ENCODE measurements at places on chromosomes 4 and X.

GRCh38 chr4:76562836-76563453, 127.9 kb downstream of the SHROOM3 start:
- DNase-seq: no peak

DNA sequence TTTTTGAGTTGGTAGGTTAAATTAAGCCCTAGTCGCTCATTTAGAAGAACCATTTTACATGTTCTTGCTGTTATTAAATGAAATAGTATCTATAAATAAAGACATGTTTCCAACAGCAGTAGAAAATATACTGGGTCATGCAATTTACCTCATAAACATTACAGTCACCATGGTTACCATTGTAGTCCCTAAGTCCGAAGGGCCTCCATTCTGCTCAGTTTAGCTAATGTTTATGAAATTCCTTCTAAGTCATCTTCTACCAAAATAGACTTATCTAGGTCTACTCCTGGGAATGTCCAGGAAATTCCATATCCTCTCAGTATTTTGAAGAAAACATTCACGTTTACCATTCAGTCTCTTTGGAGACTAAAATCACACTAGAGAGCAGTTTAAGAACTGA, 292.5 kb upstream of the DCAF8L1 start:
- DNase-seq: no peak

- DNase-seq: no peak
Measured at GRCh38 chr4:110510955-110511544, 35.1 kb downstream of the ENPEP start.

DNA sequence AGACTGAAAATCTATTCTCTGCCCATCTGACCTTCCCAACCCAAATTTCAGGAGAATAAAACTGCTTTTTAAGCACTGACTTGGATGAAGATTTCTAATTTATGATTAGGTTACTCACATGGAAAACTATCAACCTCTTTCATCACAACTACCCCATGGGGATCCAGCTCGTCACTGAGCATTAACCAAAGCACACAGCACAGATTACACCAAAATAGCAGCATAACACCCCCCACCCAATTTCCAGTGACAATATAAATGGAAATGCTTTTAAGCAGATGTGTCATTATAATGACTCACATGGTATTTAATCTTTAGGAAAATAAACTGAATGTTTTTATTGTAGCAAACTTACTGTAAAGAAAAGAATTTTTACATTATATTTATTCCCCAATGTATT, 9.7 kb downstream of the SERTM2 start:
- DNase-seq: no peak

GRCh38 chr4:1091561-1091995, 21.8 kb downstream of the RNF212 start:
- no peak for DNase-seq

DNA sequence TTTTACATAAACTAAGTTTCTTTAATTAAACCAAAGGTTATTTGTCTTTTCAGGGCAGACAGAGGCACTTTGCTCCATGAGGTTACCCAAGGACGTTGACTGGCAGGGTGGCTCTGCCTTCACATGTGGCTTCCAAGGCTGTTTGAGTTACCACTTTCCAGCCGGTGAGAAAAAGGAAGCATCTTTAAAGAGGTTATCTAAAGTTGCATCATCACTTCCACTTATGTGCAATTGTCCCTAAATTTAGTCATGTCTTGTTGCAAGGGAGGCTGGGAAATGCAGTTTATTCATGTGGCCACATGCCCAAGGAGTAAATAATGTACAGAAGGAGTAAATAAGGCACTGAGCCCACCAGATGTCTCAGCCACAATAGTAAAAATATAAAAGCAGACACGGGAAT, 29.0 kb upstream of the RAP1GDS1 start:
- no peak for DNase-seq

DNA sequence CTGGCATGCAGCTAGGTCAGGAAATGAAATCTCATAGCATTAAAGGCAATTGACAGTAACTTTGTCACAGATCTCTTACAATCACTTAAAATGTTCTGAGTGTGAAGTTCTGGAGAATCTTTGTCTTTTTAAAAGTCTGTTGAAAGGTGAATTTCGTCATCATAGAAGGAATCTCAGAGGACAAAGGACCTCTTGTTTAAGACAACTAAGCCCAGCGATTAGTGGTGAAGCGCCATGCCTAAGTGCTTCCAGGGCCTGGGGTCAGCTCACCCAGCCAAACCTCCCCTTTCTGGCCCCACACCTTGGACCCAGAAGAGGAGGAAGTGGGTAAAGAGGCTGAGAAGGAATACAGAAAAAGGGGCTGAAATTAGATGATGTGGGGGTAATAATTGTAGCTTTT, 8.5 kb downstream of the FRMD7 start:
- no peak for DNase-seq

- no peak for DNase-seq
Measured at GRCh38 chrX:54178100-54178940, 4.7 kb downstream of the FAM120C start.

GRCh38 chr4:94523617-94524016, 71.9 kb downstream of the PDLIM5 start:
- DNase-seq: no peak

- DNase-seq: no peak
Measured at GRCh38 chr4:53321151-53321983, 44.5 kb downstream of the SCFD2 start.

- DNase-seq: no peak
Measured at GRCh38 chrX:131058136-131058868, at the start of gene ARHGAP36. Gene ARHGAP36, plus strand, starts transcription at chrX:131058346. Its CDS starts 23,320 bp downstream, at chrX:131081666.

- no peak for DNase-seq
Measured at GRCh38 chrX:107577933-107578332, 50.4 kb upstream of the PRPS1 start.

DNA sequence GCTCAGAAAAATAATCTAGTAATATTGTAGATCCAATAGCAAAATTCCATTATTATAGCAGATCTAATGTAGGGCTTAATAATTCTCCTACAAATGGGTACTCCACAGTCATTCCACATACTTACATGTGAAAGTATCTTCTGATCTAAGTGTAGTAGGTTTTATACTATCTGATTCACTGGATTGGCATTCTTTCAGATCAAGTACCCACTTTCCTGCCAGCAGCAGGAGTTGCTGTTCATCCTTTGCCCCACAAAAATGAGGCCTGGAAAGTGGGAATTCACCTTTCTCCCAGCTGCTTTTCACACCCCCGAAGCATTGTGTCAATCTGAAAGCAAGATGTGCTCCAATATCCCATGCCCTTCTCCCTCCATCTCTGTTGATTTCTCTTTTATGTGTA, 77.1 kb upstream of the RXFP1 start:
- no peak for DNase-seq

- DNase-seq: no peak
Measured at GRCh38 chr4:967113-968104, 6.0 kb downstream of the DGKQ start.

GRCh38 chrX:43644124-43644701, 11.9 kb upstream of the MAOA start:
- no peak for DNase-seq

DNA sequence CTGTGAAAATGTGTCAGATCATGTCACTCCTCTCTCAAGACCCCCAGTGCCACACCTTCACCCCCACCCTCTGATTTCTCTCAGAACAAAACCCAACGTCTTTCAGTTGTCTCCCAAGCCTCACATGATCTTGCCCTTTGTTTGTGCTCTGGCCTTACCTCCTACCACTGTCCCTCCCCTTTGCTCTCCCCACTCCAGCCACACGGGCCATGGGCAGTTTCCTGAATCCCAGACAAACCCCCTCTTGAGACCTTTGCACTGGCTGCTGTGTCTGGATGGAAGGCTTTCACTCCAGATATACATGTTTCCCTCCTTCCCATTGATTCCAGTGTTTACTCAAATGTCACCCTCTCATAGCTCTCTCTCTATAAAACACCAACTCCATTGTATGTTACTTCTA, 3.6 kb upstream of the CENPE start:
- no peak for DNase-seq

GRCh38 chr4:128322986-128323385, 35.4 kb upstream of the PGRMC2 start:
- no peak for DNase-seq

DNA sequence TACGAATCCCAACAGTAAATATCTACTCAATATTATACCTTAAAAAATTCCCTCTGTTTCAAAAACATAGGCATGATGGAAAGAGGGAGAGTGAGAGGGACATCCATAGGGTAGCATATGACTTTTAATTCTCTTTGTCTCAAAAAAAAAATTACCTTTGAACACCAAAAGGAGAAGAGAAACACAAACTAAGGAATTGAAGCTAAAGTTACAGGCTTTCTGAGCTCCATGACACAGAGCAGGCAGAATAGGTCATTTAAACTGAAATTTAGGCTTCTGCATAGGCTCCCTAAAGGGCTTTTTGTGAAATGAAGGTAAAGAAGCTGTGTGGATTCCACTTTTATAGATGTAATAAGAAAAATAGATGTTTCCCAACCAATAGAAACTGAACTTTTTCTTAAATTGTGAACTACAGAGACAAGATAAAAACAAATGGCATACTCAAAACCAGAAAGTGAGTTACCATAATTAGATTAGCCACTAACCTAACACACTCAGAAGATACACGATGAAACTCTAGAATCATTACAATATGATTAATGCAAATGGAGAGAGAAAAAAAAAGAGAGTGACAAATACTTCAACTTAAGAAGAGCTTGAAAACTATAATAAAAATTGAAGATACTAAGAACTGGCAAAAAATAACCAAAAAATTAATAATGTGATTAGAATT, 584.6 kb downstream of the GABRG1 start:
- DNase-seq: no peak

DNA sequence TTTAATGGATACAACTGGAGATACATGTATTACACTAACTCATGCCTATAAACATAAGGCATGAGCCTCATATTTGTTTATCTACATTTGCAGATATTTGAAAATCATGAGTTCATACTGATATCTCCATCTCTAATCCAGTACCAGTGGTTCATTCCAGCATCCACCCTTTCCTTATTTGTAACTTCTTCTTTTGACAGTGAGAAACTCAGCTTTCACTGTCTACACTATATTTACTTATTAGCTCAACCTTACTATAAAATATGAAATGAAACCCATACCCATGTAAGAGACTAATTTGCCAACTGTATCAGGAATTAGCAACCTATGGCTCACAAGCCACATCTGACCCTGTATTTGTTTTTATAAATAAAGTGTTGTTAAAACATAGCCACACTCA, 161.9 kb upstream of the GPRIN3 start:
- DNase-seq: no peak

DNA sequence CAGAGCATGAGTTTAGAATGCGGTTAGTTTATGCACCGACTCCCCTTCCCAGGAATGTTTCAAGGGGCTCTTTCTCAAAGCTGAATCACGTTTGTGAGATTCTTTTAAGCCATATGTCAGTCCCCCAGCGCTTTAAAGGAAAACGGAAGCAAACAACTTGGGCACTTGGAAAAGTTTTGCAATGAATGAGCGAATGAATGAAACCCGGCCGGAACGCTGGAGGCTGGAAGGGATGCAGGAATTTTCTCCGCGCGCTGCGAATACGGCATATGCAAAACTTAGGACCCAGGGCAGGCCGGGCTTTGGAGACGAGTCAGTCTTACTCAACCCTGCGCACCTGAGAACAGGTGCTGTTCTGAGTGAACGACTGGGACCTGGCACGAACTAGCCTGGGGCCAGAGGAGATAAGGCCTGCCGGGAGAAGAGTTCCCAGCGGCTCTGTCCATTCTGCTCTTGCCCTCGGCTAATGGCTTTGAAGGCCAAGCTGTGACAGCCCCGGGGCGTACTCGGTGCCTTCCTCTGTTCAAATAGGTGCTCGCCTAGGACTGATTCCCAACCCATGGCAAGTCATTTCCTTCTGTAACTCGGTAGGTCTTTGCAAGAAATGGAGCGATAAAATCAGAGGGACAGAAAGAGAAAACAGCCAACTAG, 743 bp upstream of the NRK start:
- no peak for DNase-seq

- DNase-seq: no peak
Measured at GRCh38 chr4:5933996-5934831, 41.3 kb upstream of the CRMP1 start.

- DNase-seq: no peak
Measured at GRCh38 chr4:159237975-159238374, 135.1 kb downstream of the RAPGEF2 start.

DNA sequence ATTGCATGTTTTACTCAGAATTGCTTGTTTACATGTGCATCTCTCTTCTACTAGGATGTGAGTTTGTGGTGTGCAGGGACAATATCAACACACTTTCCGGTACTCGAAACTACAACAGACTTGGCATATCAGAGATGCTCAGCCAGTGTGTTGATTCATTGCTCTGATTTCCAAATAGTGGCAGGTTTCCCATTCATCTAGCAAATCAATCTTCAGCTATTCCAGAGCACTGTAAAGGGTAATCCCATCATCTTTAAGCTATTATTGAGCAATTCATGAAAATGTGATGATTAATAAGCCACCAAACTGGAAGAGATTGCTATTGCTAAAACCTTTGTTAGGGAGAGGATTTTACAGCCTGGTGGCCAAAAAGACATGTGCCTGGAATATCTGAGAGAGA, 574.2 kb upstream of the CPEB2 start:
- DNase-seq: no peak

DNA sequence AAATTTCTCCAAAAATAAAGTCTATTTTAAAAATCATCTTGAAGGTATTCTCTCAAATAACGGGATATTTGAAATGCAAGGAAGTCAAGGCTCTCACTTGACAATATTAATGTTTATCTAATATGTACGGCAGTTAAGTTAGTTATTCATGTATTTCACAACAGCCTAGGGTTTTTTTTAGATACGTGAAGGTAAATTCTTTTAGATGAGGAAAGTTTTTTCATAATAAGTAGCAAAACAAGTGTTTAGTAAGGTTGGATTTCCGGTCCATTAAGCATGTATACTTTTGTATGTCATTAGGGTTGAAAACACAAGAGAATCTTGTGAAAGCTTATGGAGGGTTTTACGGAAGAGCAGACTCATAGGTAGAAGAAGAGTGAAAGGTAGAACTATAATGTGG, 273.3 kb downstream of the ANK2 start:
- no peak for DNase-seq

- DNase-seq: no peak
Measured at GRCh38 chr4:92387459-92388069, 83.8 kb downstream of the GRID2 start.

DNA sequence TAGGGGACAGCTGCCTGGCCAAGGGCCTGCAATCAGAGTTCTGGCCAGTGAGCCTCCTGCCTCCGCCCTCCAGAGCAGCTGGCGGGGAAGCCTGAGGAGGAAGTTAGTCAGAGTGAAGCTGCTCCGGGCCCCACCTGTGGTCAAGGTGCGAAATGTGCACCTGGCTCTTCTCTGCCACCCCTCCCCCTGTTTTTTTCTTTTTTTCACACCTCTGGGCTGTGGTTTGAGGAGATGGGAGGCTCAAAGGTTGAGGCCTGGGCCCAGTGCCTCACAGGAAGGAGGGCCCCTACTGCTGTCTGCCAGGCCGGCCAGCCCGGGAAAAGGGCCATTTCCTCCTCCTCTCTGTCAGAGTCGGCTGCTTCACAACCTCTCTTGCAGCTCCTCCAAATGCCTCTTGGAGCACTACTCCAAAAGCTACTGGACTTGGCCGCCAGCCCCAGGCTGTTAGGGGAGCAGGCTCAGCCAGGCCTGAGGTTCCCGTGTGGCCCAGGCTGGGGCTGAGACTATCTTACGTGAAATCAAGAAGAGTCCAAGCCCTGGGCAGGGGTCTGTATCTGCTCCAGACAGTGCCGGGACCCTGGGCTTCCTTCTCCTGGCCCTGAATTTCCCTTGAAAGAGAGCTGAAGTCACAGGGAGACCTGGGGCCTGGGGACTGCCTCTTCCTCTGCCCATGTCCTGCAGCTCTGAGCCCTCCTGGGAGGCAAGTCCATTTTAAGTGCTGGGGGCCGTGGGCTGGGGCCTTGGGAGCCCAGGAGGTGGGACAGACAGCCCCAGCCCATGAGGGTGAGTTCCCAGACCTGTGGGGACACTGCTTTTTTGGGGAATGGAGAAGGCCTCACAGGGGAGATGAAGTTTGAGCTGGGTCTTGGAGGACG, 4.5 kb upstream of the CXCR3 start:
- no peak for DNase-seq

Data from stimulated activated CD4-positive, alpha-beta T cell treated with anti-CD3 and anti-CD28 coated beads, TNF-alpha, amount 100 ng/mL, for 48 hours (primary cell).